ENCODE measurements at places on chromosomes 2 and 18. TPM values are rescaled to one million over a fixed set of nuclear protein-coding genes. Genes with fewer than 3 reads are reported as not detected.

The IL1F10 gene
- total RNA-seq: not detected

The RAB31 gene
- total RNA-seq: 0.76 TPM

DNA sequence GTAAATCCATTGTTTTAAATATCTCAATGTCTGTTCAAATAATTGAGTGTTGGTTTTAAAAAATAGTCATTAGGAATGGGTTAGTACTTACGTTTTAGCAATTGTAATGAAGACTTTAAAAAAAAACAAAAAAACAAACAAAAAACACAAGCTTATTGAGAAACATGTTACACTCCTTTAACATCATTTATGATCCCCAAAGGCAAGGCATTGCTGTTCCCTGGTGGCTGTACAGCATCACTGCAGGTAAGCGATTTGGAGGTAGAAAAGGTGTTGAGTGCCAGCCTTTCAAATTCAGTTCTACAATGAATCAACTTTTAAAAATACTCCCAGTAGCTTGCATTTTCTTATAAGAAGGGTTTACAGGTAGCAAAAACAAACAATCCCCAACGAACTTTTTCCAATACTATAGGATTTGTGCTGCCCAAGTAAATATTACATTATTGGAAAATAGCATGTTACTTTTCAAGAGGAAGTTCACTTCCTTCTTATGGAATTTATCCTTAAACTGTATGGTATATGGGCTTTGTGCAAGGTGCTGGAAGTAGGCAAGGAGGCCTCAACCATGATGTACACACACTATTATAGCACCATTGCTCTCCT, 27.5 kb downstream of the CNRIP1 start:
- no peak overlapping the region for H3K4me3 ChIP-seq
- no peak overlapping the region for H3K27ac ChIP-seq
- peak; percentile 26 for DNase-seq
- H3K27me3 ChIP-seq: peaks cover 11% of the 10 kb centered on the region

- H3K4me1 ChIP-seq: no peaks in the 10 kb centered on the region
- no peak overlapping the region for H3K4me3 ChIP-seq
- no peaks in the 10 kb centered on the region for H3K36me3 ChIP-seq
- H3K27ac ChIP-seq: no peak overlapping the region
Measured at GRCh38 chr2:216596236-216596979, 36.8 kb upstream of the IGFBP2 start.

- no peak overlapping the region for H3K27ac ChIP-seq
- H3K4me1 ChIP-seq: peaks cover 14% of the 10 kb centered on the region
- DNase-seq: no peak
- H3K4me3 ChIP-seq: no peak overlapping the region
- peaks cover 3% of the 10 kb centered on the region for H3K36me3 ChIP-seq
Measured at GRCh38 chr2:54274781-54275242, 18.8 kb upstream of the TSPYL6 start.

DNA sequence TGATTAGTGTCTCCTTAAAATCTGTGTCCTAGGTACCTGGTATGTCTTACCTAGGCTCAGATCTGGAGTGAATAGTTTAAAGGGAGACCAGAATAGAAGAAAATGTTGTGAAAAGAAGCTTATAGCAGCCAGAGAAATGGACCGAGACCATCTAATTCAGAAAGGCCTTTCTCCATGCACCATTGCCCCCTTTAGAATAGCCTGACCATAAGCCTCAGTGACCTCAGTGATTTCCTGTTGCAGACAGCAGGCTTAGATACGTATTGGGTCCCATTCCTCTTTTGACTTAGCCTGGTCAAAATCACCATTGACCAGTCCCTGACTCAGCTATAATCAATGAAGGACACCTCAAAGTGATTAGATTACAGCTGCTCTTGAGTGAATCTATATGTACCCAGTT, 690.7 kb upstream of the KLHL29 start:
- no peak for DNase-seq
- no peaks in the 10 kb centered on the region for H3K27me3 ChIP-seq
- H3K4me1 ChIP-seq: no peaks in the 10 kb centered on the region
- H3K27ac ChIP-seq: no peak overlapping the region
- H3K4me3 ChIP-seq: no peak overlapping the region
